Stimulated activated CD4-positive, alpha-beta T cell treated with anti-CD3 and anti-CD28 coated beads, Interleukin-2, amount 100 ng/mL, for 48 hours (primary cell): ENCODE measurements at places on chromosomes 12 and 14.

DNA sequence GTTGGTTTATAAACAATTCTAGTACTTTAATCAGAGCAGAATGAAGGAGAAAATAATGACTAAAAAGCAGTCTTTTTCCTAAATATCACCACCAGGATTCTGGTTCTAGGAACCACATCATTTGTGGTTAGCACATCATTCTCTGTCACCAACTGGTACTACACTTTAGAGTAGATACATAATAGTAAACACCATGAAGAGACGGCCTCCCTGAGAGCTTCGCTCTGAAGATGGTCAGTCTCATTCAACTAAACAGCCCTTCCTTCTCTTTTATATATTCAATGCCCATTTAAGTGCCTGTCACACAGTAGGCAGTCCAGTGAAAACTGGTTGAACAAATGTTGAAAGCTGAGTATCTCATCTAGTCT lies 10.9 kb downstream of the SLC38A2 start:
- DNase-seq: no peak

- DNase-seq: no peak
Observed at GRCh38 chr12:97046901-97047300, 139.8 kb downstream of the NEDD1 start.

DNA sequence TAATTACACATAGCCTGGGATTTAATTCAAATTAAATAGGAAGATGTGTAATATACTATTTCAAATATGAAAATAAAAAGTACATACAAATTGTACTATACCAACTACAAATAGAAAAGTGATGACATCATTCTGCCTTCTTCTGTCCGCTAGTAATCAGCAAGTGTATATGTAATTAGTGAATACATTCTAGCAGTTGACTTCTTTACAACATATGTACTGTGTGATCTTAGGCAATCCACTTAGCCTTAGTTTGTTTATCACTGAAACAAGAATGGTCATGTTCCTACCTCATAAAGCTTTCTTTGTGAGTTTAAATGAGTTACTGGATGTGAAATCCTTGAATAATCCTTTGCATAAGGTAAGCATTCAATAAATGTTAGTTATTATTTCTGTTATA lies 7.8 kb upstream of the LUM start:
- DNase-seq: no peak

DNA sequence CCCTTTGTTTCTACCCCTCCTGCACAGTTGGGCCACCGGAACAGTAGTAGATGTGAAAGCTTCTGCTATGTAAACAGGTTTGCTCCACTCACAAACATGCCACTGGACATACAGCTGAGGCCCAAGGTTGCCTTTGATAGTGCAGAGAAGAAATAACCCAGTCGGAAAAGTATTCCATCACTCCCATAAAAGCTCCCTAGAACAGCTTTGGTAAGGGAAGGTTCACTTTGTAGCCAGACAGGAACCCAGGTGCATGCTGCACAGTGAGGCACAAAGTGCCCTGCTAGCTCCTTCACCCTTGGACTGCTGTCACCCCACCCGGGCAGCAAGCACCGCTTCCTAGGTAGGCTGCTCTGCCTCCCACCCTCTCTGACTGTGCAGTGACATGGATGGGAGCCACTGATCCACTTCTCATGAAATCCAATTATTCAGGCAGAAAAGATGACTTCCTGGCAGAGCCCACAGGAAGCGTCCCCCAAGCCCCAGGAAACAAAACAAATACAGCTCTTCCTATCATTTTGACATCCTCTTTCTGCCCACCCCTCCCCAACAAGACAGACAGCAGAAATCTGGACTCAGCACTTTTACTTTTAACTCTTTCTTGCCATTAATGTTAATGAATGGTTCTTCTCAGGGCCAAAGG lies 100.2 kb downstream of the SRGAP1 start:
- DNase-seq: no peak

GRCh38 chr12:46409974-46410373 lies 37.4 kb upstream of the SLC38A2 start:
- no peak for DNase-seq

- no peak for DNase-seq
Observed at GRCh38 chr14:59582161-59582560, 5.5 kb upstream of the CCDC175 start.

GRCh38 chr14:69606258-69607184 lies 4.9 kb upstream of the SUSD6 start:
- no peak for DNase-seq

- no peak for DNase-seq
Observed at GRCh38 chr12:92370828-92371227, 225.2 kb upstream of the BTG1 start.

GRCh38 chr14:50311337-50311971 lies 575 bp downstream of the L2HGDH start:
- no peak for DNase-seq

- no peak for DNase-seq
Observed at GRCh38 chr14:70170976-70171375, 17.8 kb downstream of the SLC8A3 start.

- DNase-seq: no peak
Observed at GRCh38 chr12:114678028-114678427, 5.9 kb downstream of the TBX3 start.

DNA sequence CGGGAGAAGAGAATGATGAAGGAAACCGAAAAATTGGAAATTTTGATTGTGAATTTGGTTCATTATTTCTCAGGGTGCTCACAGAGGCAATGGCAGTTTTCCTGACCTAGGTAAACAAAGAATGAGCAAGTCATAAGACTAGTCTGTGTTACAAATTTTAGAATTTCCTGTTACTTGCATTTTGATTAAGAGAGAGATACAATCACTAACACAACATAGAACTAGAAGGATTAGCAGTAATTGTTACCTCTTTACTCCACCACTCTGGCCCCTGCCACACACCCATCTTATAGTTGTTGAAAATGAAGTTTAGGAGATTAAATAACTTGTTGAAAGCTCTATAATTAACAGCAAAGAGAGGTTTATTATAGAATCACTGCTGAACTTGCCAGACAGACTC lies 62.0 kb downstream of the CATSPERB start:
- DNase-seq: no peak

DNA sequence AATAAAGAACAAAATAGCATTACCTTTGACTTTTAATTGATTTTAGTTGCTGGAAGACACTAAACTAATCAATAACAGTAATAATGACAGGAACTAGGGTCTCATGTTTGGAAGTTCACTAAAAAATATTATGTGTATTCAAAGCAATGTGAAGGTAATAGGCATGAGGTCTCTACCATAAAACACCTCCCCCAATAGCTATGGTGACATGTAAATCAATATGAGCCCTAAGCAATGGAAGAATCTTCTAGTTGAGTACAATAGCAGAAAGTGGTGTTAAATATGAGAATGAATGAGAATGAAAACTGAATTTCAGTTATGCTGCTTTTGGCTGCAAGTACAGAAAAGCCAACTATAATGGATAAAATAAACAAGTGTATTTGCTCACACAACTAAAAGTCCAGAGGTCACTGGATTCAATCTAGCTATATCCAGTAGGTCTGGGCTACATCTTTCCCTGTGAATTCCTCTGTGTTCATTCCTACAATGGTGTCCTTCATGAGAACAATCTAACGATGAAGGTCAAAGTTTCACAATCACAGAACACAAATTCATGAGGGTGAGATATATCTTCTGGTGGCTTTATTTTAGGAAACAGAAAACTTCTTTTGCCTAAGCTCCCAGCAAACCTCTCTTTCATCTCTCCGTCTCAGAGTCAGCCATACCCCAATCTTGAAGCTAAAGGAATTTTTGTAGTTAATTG lies 728.0 kb downstream of the FSCB start:
- no peak for DNase-seq

DNA sequence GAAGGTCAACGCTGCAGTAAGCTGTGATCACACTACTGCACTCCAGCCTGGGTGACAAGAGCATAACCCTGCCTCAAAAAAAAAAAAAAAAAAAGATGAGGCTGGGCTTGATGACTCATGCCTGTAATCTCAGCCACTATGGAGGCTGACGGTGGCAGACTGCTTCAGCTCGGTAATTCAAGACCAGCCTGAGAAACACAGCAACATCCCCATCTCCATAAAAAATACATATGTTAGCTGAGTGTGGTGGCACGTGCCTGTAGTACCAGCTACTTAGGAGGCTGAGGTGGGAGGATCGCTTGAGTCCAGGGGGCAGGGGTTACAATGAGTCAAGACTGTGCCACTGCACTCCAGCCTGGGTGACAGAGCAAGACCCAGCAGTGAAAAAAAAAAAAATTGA lies 50.4 kb downstream of the GXYLT1 start:
- no peak for DNase-seq

DNA sequence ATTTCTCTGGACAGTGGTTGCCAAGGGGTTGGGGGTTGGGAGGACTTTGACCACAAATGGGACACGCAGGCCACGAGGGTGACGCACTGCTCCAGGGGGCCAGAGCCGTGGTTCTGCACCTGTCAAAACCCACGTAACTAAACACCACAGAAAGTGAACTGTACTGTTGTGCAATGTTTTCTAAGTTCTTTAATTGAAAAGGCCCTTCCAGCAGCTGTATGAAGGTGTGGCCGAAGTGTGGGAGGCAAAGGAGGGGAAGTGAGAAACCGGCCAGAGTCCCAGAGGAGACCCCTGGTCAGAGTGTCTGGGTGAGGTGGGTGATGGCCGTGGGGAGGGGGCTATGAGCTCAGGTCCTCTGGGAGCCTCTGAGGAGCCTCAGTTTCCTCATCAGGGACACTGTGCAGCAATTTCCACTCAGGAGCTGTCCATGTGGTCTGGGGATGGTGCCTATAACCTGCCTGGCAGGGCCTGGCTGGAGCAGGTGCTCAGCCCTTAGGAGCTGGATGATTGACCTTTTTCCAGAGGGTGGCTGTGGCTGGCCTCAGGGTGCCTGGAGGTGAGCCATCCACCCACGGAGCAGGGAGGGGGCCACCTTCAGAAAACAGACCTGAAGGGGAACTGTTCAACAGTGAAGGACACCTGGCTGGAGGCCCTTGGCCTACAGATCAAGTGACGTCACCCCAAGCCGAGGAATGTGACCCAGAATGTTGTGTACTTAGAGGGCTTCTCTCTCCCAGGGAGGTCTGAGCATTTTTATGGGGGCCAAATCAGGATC lies 9.8 kb upstream of the BDKRB2 start:
- DNase-seq: no peak

DNA sequence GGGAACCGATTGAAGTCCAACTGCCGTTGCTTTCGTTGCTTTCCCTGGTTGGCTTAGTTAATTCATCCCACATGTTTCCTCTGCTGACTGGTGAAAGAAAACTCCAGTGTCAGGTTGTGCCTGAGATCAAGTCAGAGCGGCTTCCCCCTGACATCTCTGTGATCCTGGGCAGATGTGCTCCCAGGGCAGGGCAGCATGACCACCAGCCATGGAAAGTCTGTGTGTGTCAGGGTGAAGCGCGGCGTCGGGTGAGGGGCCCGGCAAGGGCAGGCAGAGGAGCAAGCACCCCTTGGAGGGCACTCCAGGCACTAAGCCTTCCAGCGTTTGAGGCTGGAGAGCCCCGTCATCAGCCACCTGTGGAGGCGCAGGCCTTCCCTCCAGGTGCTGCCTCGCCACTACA lies 54.5 kb upstream of the IGF1 start:
- DNase-seq: no peak

GRCh38 chr12:6384499-6385436 lies 806 bp downstream of the LTBR start:
- DNase-seq: no peak

DNA sequence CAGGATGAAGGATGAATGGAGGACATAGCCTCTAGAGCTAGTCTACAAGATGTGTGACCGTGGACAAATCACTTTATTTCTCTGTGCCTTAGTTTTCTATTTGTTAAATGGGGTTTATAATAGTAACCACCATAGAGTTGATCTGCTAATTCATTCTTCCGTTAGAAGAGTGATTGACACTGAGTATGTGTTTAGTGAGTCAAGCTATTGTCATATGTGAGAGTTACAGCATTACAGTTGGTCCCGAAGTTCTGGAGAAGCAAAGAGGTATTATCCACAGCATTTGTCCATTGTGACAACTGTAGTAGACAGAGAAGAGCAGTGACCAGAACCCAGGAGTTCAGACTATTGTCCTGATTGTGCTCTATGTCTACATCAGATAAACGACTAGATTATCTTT lies 14.1 kb downstream of the FAR2 start:
- DNase-seq: no peak

- DNase-seq: no peak
Observed at GRCh38 chr14:76083796-76084765, 67.6 kb upstream of the GPATCH2L start.

GRCh38 chr14:99015833-99016232 lies 256.2 kb downstream of the BCL11B start:
- no peak for DNase-seq

DNA sequence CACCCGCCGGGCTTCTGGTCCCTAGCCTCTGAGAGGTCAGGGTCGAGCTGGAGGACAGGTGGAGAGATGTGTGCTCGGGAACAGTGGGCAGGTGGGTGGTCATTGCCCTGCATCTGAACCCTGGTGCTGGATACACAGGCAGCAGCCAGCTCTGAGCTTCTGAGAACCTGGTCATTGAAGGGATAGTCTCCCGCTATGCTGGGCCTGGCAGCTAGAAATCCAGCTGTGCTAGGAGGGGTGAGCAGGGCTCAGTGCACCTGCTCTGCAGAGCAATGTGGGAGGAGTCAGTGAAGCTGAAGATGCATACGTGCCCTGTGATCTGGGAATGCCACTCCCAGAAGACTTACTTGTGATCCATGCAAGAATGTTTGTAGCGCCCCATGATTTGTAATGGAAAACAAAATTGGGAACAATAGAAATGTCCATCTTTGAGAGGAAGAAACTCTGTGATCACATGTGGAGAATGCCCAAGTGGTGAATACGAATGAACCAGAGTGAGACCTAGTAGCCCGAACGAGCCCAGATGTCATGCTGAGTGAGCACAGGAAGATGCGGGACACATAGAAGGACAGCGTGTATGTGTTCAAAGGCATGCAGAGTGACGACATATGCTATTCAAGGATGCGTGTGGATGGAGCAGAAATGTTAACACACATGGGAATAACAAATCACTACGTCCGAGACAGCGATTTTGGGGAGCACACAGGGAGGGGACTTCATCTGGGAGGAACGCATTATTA lies 63.4 kb downstream of the AACS start:
- DNase-seq: no peak

DNA sequence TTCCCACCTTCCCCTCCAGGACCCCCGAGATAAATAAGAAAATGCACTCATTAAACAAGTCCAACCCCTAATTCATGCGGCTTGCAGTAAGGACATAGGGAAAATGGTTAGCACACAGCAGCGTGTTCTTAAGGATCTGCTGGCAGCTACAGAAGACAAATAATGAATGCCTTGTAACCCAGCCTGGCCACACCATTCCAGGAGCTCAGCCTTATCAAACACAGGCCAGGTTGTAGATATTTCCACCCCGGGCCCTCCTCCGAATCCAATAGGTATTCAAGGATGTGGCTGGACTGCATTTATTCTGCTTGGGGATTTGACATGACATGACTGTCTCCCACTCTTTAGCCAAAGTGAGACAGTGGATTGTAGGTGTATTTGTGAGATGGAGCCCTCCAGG lies 245.1 kb downstream of the SLC41A2 start:
- no peak for DNase-seq

GRCh38 chr12:52558781-52559445 lies 6.0 kb upstream of the KRT71 start:
- DNase-seq: no peak

- DNase-seq: no peak
Observed at GRCh38 chr14:52325126-52325525, 11.0 kb downstream of the PTGER2 start.

- DNase-seq: no peak
Observed at GRCh38 chr12:108313606-108314351, 25.3 kb downstream of the CMKLR1 start.
